ENCODE measurements at places on chromosomes 6 and 20. TPM values are rescaled to one million over a fixed set of nuclear protein-coding genes. Genes with fewer than 3 reads are reported as not detected.
A peak's percentile ranks its signal among the peaks of the same experiment; 100 is the strongest.

The WASF1 gene
- total RNA-seq = 27.7 TPM

The ANKRD6 gene
- total RNA-seq = 28.5 TPM

DNA sequence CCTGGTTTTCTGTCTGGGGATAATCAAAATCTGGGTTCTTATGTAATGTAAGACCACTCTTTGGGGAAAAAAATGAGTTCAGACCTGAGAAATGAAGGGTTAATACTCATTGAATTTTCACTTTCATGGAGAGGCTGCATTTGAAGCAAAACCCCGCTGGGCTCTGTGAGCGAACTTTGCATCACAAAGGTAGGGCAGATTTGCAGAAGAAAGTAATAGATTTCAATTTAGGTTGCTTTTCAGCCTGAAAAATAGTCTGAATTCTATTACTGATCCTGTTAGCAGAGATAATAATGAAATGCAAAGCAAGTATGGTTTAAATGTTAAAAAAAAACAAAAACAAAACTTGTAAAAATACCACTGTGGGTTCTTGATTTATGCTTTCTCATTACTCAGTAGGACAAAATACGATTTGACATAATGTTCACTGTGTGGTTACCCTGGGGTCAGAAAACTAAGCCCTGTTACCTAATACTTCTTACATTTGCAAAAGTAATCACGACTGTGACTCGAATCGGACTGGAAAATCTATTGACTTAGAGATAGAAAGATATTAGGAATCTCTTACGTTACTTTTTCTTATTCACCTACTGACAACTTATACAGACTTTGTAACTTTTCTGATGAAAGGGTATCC is 72.2 kb downstream of the UST start:
- H3K36me3 ChIP-seq = no peaks in the 10 kb centered on the region
- no peak overlapping the region for H3K4me3 ChIP-seq
- no peak for DNase-seq
- no peak overlapping the region for H3K27ac ChIP-seq

The OR2H2 gene
- total RNA-seq = not detected

DNA sequence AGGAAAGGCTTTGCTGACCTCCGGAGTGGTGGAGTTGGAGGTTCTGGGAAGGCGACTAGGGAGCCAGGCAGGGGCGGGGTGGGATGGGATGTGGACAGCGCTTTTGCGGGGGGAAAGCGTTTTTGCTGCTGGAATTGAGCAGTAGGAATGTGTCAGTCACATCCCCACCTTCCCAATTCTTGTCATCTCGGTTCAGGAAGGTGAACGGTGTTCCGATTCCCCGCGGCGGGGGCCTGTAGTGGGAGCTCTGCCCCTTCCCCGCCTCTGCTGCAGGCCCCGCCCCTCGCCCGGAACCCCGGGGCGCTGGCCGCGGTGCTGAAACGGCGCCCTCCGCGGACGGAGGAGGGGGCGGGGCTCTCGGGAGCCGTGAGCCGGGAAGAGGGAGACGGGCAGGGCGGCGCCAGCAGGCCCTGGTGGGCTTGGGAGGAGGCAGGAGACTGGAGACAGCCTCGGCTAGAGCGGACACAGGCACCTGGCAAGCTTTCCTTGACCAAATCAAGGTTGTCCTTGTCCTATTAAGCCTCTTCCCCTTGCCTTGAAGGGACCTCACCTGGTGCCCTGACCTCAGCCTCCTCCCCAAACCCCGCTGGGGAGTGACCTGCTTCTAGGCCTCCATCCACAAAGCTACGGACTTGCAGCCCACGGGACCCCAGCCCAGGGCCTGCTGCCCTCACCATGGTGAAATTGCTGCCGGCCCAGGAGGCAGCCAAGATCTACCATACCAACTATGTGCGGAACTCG is at the start of gene LHFPL5:
Gene LHFPL5, plus strand, starts transcription at position 357 of the 741 bp plus-strand sequence. Its CDS starts 319 bp downstream, at position 676.
- H3K4me3 ChIP-seq = no peak within 1 kb of the TSS
- no peaks in the 10 kb centered on the region for H3K36me3 ChIP-seq
- H3K4me1 ChIP-seq = peaks cover 2% of the 10 kb centered on the region
- H3K27ac ChIP-seq = no peak within 1 kb of the TSS

- H3K27me3 ChIP-seq = no peaks in the 10 kb centered on the region
- H3K36me3 ChIP-seq = no peaks in the 10 kb centered on the region
Measured at GRCh38 chr20:25541676-25542075, 43.7 kb downstream of the NINL start.

The ARMC2 gene
- total RNA-seq = 14.7 TPM

DNA sequence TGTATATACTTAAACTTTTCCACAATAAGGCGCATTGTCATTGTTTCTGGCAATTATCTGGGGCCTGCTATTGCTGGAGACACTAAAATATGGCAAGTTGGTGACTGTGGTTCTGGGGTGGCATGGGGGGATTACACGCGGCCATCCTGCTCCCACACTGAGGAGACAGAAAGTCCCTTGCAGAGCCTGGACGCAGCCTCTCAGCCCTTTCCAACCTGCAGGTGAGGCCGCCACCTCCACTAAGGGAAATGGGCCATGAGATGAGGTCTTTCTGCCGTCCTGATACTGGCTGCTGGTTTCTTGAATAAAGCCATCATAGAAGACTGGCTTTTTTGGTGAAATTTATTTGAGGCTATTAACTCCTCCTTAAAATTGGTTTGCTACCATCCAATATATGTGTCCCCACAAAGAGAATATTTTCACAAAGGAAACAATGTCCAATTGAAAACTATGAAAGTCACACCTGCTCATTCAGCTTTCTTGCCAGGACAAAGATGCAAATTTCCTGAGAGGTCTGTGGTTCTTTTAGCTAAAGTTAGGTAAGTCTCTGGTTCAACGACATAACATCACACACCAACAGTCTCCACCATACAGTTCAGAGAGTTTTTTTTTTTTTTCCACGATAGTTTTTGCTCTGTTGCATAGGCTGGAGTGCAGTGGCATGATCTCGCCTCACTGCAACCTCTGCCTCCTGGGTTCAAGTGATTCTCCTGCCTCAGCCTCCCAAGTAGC is 13.0 kb downstream of the TXNDC5 start:
- no peaks in the 10 kb centered on the region for H3K36me3 ChIP-seq
- peaks cover 5% of the 10 kb centered on the region for H3K4me1 ChIP-seq
- DNase-seq = no peak

DNA sequence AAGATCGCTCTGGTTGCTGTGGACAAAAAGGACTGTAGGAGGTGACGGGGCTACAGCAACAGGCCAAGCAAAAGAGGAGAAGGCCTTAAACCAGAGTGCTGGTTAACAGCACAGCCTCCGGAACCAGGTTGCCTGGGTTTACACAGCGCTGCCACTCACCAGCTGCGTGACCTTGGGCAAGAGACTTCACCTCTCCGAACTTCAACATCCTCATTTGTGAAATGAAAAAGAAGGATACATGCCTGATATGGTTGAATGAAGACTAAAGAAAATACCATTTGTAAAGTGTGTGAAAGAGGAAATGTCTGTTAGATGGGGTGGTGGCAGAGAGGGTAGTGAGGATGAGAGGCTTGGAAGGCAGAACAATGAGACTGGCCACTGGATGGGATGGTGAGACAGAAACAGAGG is 44.9 kb downstream of the PREX1 start:
- H3K4me1 ChIP-seq = no peaks in the 10 kb centered on the region
- DNase-seq = no peak
- H3K27ac ChIP-seq = no peak overlapping the region
- H3K27me3 ChIP-seq = no peaks in the 10 kb centered on the region
- no peaks in the 10 kb centered on the region for H3K36me3 ChIP-seq

The SLC13A3 gene
- 5.7 TPM for total RNA-seq

The FAM162B gene
- 6.8 TPM for total RNA-seq

DNA sequence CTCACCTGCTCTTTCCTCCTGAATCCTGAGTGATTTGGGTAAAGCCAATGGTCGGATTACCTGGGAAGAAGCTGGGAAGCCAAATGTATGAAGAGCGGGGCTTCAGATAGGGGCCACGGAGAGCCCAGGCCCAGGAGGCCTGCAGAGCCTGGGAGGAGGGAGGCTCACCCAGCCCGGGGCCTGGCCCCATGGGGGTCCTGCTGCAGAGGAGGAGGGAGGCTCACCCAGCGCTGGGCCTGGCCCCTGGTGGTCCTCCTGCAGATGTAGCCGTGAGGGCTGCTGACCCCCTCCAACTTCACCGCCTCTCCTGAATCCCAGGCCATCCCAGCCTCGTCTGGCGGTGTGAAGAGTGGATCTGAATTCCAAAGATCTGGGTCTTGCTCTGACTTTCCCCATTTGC is 368.4 kb downstream of the THBS2 start:
- H3K4me3 ChIP-seq = no peak overlapping the region
- no peak for DNase-seq
- H3K27me3 ChIP-seq = no peaks in the 10 kb centered on the region
- H3K36me3 ChIP-seq = no peaks in the 10 kb centered on the region
- H3K4me1 ChIP-seq = peaks cover 2% of the 10 kb centered on the region

The C20orf141 gene
- total RNA-seq = not detected

GRCh38 chr6:3523271-3523670 is 66.4 kb upstream of the SLC22A23 start:
- H3K4me1 ChIP-seq = no peaks in the 10 kb centered on the region
- H3K27me3 ChIP-seq = no peaks in the 10 kb centered on the region
- no peak for DNase-seq
- no peak overlapping the region for H3K27ac ChIP-seq
- no peaks in the 10 kb centered on the region for H3K36me3 ChIP-seq

GRCh38 chr20:19431316-19431700 is 218.9 kb downstream of the SLC24A3 start:
- no peaks in the 10 kb centered on the region for H3K4me1 ChIP-seq
- H3K4me3 ChIP-seq = no peak overlapping the region
- H3K27me3 ChIP-seq = no peaks in the 10 kb centered on the region
- no peak overlapping the region for H3K27ac ChIP-seq

DNA sequence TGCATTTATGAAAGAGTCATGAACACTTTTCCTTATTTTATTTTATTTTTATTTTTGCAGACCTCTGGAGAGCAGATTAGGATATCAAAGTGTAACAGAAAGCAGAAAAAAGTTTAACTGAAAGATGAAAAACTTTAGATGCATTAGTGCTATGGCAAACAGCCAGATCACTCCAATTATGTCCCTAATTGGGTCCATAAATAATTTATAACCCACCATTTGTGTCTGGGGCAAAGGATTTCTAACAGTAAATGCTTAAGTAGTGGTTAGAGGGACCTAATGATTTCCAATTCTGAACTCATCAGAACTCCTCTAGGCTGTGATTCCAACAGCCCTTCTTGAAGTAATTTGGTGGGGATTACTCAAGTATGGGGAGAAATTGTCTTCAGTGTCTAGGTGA is 93.7 kb upstream of the PROKR2 start:
- no peak overlapping the region for H3K27ac ChIP-seq
- H3K36me3 ChIP-seq = no peaks in the 10 kb centered on the region
- no peaks in the 10 kb centered on the region for H3K4me1 ChIP-seq

DNA sequence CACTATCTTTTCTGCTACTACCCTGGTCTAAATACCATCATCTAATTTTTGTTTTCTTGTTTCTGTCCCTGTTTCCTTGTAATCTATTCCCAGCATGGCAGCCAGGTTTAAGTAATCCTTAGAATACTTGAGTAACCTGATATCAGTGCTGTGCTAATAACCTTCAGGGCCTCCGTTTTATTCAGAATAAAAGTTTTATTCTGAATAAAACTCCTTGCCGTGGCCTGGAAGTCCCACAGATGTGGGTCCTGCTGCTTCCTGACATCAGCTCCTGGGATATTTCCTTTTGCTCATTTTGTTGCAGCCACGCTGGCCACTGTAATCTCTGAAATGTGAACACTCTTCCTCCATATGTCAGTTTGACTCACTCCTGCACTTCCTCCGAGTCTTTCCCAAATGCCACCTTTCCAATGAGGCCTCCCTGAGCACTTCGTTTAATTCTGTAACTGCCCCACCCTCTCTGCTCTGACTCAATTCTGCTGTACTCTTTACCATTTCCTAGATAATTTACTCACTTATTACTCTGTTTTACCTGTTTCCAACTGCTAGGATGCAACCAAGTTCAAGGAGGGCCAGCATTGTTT is 114.0 kb upstream of the FOXA2 start:
- no peak for DNase-seq
- no peak overlapping the region for H3K4me3 ChIP-seq
- H3K4me1 ChIP-seq = no peaks in the 10 kb centered on the region
- H3K27me3 ChIP-seq = no peaks in the 10 kb centered on the region

DNA sequence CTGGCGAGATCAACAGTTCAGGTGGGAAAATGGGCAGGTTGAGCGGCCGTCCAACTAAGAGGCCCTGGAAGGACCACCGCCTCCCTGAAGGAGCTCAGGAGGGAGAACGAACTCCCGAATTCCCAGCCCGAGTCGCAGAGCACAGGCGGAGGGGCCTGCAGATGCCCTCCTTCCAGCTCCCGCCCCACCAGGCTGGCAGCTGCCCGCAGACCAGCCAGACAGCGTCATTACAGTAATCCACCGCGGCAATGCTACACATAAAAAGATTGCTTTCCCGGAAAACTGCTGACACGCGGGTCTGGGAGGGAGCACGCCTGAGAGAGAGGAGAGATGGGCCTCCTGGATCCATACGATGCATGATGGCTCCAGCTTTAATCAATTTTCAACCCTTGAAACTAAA is 30.5 kb upstream of the SLCO4A1 start:
- no peaks in the 10 kb centered on the region for H3K4me1 ChIP-seq
- H3K27ac ChIP-seq = no peak overlapping the region
- no peaks in the 10 kb centered on the region for H3K36me3 ChIP-seq
- H3K27me3 ChIP-seq = no peaks in the 10 kb centered on the region
- no peak overlapping the region for H3K4me3 ChIP-seq

DNA sequence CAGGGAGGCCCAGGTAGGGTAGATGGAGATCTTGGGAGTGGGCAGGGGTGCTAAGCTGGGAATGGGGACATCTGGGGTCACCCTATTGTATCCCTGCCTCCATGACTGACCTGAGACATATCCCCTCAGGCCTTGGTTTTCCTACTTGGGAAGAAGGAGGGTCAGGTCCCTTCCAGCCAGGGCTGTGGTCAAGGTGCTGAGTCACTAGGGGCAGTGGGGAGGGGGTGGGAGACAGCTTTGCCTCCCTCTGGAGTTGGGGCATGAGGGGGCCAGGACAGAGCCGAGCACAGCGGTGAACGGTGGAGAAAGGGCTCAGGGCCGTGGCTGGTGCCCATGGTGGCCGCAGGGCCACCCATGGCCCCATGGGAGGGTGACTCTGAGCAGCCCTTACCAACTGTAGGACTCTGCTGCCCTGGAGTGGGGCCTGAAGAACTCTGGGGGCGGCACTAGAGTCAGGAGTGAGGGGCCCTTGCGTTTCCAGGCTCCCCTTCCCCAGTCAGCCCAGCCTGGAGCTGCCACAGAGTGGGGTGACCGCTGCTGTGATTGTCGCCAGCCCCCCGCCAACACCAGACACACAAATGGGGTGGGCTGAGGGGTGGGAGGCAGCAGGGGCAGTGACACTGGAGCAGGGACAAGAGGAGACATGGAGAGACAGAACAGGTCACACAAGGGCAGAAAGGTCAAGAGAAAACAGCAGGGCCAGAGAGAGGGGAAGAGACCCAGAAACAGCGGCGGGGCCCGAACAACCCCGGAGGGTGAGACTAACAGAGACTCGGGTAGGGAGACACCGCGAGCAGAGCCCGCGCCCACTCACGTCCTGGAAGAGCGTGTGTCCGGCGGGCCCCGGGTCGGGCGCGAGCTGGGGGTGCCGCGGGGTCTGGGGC is 576 bp downstream of the NECAB3 start:
- H3K36me3 ChIP-seq = no peaks in the 10 kb centered on the region
- peaks cover 35% of the 10 kb centered on the region for H3K4me1 ChIP-seq
- DNase-seq = peak; percentile 58
- H3K4me3 ChIP-seq = peak overlapping the region; percentile 77
- H3K27me3 ChIP-seq = no peaks in the 10 kb centered on the region

- H3K27ac ChIP-seq = no peak overlapping the region
- no peak overlapping the region for H3K4me3 ChIP-seq
Measured at GRCh38 chr20:2042400-2042799, 48.5 kb upstream of the PDYN start.

The LTB gene
- 0.76 TPM for total RNA-seq

The TCF15 gene
- total RNA-seq = 0.23 TPM

All from ovary (tissue), 10 donors.